Islet precursor cell (in vitro differentiated cells): ENCODE measurements at places on chromosomes 3 and 15.

GRCh38 chr3:171967137-171967783 is 72.1 kb upstream of the FNDC3B start:
- DNase-seq = no peak

DNA sequence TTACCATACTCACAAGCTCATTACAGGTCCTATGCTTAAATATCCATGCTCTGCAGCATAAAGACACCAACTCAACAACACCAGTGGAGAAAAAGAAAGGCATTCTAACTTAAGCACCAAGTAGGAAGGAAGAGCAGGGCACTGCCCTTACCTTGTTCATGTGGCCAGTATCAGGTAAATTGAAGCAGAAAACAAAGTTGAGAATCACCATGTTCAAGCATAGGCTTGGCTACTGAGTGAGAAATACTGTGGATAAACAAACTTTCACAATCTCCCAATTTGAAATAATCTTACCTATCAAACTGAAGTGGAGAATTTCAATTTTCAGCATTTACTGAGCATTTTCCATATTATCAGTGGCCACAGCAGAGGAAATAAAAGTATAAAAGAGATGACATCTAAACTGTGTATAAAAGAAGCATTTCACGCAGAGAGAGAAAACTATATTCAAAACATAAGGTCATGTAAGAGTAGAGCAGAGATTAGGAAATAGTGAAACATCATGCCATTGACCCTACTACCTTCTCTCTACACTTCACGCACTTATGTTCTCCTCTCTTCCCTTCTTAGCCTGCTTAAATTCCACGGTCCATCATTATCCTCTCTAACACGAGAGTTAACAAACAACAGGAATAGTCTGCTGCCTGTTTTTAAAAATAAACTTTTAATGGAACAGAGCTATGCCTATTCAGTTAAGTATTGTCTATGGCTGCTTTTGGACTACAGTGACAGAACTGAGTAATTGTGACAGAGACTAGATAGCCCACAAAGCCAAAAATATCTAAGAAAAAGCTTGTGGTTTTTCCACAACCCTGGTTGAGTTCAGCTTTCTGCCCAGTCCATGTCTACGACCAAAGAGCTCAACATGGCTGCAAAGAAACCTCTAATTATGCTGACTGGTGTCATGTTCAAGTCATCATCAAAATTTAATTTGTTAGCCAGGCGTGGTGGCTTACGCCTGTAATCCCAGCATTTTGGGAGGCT is 142.5 kb downstream of the NR1I2 start:
- DNase-seq = no peak

DNA sequence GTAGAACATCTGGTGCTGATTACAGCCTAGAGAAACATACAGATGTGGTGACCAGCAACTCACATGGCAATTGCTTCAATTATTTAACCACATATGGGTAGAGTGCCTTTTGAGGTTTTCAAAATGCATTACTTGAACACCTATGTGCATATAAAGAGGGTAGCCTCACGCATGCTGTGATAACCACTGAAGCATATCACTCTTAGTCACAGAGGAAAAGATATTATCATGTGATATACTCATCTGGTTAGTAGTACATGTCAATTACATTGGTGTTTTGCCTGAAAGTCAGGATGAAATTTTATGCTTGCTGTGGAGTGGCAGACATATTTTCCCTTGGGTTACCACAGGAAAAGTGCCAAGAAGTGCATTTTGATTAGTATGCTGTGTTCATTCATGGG is 459.3 kb upstream of the AGTR1 start:
- no peak for DNase-seq

GRCh38 chr15:75043509-75044257 is 20.3 kb downstream of the PPCDC start:
- peak; percentile 68 for DNase-seq

DNA sequence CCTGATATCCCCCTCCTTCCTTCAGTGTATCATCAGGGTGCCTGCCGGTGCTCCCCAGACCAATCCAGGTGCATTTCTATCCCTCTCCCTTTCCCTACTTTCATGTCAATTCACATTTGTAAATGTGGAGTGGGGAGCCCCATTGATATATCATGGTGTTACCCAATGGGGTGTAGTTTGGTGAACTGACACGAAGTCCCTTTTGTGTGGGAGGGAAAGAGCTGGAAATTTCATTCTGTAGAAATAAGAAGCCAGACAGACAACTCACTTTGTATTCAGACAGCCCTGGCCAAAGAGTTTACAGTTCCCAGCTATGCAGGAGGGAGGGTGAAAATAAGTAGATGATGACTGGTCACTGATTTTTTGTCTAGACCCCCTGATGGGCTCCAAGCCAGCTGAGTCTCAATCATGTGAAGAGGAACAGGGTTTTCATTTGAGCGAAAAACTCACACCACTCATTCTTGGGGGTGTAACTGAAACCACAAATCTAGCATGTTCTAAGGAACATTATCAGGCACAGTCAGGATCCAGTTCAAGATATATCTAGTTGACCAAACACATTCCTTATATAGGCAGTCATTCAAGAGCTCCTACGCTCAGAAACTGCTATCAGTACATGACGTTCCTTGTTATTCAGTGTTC is 58.9 kb downstream of the LMCD1 start:
- DNase-seq = no peak

DNA sequence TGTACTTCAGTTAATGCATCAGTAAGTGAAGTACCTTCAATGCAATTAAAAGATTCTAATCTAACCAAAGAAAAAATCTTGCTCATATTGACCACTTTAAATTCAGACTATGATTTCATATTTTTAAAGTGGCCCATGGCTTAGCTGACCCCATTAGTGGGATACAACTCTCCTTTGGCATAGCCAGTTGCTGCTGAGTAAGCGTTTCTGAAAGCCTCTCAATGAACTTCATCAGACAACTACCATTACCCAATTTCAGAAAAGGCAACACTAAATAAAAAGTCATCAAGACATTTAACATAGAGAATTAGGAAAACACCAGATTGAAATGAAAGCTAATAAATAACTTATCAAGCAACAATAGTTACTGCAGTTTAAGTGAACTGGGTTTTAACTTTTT is 27.0 kb downstream of the CADM2 start:
- DNase-seq = no peak

DNA sequence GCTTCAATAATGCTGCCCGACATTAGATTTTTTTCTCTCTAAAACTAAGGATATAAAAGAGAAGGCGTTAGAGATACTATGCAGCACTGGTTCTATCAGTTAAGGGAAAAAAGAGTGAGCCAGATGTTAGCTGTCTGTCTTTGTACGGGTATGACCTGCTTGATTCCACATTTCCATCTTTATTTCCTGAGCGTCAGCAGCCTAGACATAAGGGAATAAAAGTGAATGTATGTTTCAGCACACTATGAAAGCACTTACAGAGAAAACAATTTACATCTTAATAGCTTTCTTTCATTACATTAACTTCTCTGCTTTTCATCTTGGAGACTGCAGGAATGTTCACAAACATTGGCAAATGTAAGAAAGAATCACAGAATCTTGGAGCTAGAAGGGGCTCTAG is 319.3 kb downstream of the CTNNB1 start:
- no peak for DNase-seq

DNA sequence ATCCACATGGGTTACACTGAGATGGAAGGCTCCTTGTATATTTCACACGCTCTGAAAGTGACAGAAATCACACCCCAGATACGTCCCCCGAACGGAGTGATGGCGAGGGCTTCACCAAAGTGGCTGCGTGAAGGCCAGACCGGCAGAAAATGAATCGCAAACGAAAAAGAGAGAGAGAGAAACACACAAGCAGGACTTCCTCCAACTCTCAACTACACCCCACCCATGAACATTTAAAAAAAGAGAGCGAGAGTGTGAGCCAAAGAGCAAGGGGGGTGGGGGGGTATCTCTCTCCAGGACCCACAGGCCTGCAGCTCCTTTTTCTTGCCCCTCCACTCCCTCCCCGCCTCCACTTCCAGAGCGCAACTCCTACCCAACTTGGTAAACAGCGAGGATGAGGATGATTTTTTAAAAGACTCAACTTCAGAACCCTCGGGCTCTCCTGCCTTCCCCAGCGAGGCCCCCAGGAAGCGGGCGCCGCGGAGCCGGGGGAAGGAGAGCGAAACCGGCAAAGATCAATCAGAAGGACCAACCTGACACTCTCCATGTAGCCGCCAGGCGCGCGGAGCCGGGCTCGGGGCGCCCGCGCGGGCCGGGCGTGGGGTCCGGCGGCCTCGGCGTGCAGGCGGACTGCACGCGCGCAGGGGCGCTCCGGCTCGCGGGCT is 519.1 kb downstream of the FOXP1 start:
- peak; percentile 78 for DNase-seq

DNA sequence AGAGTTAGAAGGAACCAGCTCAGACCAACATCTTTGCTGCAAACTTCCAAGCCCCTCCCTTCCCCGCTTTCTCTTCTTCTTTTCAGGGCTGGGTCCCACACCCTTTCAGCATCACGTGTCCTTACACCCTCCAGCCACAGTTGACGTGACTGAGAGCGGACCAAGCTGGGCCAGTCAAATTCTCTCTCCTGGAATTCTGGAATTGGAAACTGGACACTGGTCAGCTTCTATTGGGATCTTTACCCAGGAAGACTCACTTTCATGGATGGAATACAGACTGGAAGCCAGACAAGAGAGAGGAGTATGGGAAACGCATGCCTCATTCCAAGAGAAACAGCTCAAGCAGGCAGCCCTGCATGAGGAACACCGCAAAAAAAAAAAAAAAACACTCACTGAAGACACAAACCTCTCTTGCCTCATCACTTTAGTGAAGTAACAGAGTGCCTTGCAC is 12.4 kb upstream of the TPM1 start:
- DNase-seq = no peak

- peak; percentile 93 for DNase-seq
Observed at GRCh38 chr3:52897130-52898122, at the start of gene STIMATE. STIMATE (minus strand) TSS chr3:52897548; CDS start chr3:52897450, 98 bp downstream.

DNA sequence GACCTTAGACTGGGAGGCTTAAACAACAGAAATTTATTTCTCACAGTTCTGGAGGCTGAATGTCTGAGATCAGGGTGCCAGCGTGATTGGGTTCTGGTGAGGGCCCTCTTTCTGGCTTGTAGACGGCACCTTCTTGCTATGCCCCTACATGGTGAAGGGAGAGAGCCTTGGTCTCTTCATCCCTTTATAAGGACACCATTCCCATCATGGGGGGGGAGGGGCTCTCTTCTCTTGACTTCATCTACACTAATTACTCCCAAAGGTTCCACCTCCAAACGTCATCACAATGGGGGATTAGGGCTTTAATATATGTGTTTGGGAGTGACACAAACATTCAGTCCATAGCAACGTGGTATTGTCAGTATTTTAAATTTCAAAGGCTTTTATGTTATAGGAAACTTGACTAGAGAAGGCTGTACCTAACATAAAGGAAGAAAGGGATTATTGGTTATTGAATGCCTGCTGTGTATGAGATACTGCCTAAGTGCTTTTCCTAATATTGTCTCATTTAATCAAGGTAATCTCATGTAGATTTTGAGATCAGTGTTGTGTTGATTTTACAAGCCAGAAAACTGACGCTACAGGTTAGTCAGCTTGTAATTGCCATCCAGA is 20.9 kb downstream of the SYN2 start:
- no peak for DNase-seq

- DNase-seq = no peak
Observed at GRCh38 chr15:52780172-52780980, 9.8 kb downstream of the ONECUT1 start.

GRCh38 chr15:58017869-58018268 is 47.6 kb downstream of the ALDH1A2 start:
- no peak for DNase-seq

DNA sequence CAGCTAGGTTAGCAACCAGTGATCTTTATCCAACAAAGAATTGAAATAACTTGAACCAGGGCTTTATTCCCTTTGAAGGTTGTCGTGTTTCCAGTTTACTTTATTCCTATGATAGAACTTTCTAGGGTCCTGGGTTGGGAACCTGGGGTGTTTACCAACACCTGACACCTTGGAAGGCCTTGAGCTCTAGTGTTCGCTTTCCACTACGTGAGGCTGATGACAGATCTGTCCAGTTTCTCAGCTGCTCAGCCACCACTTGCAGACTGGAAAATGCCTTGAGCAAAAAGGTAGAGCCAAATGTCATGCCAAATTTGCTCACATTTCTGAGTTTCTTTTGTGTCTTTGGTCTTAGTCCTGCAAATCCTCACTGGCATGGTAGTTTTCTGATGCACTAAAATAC is 227.2 kb downstream of the ADAMTSL3 start:
- DNase-seq = no peak

- DNase-seq = peak; percentile 100
Observed at GRCh38 chr3:184174646-184175492, at the start of gene AP2M1. AP2M1 (plus strand) TSS chr3:184174855; CDS start chr3:184176994, 2,139 bp downstream.

- DNase-seq = no peak
Observed at GRCh38 chr3:6254490-6254889, 606.4 kb upstream of the GRM7 start.

DNA sequence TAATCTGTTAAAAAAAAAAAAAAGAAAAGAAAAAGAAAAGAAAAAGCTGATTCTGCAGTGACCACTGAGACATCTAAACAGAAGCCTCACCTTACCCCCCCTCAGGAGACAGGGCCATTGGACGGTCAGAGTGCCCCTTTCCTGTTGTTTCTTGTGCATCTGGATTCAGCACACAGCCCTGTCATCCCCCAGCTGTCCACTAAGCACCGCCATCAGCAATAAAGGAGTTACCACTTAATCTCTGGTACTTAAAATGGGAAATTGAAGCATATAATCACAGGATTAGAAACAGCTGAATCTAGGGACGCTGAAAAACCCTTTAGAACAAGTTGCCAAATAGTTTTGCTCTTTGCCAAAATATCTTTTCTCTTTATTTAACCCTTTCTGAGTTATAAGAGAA is 62.5 kb downstream of the TRIM69 start:
- no peak for DNase-seq

DNA sequence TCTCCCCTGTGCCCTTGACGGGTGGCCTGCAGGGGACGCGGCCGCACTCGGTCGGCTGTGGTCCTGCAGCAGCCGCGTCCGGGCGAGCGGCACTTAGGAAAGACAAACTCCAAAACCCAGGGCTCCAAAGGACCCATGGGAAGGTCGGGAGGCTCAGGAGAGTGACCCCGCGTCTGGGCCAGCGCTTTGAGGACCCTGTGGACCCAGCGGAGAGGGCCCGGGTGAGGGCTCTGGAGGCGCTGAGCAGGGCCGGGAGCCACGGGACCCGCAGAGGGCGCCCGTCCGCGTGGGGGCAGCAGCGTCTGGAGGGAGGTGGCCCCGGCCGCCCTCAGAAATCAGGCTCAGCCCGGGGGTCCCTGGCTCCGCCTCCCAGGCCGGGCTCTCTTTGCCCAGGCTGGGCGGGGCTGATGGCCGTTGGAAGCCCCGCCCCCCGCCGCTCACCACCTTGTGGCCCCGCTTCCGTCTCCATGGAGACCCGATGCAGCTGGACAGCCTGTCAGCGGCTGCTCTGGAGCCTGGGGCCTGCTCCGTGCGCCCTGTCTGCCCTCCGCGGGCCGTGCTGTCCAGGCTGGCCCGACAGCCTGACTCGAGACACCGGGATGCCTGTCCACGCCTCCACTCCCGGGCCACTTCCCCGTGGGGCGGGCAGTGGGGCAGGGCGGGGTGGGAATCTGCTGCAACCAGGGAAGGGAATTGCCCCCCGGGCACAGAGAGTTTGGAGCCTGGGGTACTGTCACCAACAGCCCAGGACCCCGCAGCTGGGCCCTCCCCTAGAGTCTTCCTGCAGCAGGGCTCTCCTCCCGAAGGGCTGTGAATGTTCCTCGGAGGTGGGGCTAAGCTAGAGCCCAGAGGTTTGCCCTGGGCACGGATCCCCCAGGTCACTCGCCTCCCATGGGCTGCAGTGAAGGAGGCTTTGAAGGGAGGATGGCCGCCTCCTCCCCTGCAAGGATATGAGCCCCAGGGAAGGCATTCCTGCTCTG is 34.8 kb upstream of the RPL32 start:
- DNase-seq = peak; percentile 95

- DNase-seq = no peak
Observed at GRCh38 chr15:83955806-83956265, 279.7 kb upstream of the GOLGA6L4 start.

GRCh38 chr15:31269816-31270575 is 56.6 kb upstream of the KLF13 start:
- DNase-seq = no peak
